Endothelial cell (in vitro differentiated cells): ENCODE measurements at places on chromosomes 2 and 18.

GRCh38 chr18:24601585-24601984, 141.1 kb downstream of the HRH4 start:
- DNase-seq: no peak

- no peak for DNase-seq
Observed at GRCh38 chr2:10241641-10242430, 60.9 kb upstream of the HPCAL1 start.

GRCh38 chr2:18721038-18721922, 131.9 kb upstream of the NT5C1B start:
- no peak for DNase-seq

DNA sequence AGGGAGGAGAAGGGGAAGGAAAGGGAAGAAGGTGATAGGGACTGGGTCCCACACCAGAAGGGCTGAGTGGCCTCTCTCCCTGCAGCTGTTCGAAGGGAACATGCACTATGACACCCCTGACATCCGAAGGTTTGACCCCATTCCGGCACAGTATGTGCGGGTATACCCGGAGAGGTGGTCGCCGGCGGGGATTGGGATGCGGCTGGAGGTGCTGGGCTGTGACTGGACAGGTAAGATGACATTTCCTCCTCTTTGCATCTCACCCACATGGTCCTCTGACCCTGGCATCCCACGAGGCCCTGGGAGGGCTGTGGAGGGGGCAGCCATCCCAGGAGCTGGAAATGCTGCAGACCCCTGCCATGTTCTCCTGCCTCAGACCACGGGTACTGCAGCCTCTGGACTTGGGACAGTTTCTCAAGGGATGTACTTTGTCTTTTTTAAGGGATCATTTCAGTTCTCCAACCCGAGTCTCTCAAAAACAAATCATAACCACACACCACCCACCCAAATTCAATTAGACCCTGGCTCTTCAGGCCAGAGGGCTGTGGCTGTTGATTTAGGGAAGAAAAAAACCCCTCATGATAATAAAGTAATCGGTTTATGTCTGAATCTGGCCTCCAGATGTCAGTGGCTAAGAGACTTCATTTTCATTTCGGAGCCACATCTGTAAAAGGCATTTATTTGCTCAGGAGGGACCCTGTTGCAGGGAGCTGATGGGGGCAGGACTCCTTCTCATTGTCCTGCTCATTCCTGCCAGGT, 63.5 kb downstream of the NRP2 start:
- DNase-seq: no peak

- DNase-seq: no peak
Observed at GRCh38 chr2:213451542-213452239, 167.4 kb downstream of the SPAG16 start.

- DNase-seq: no peak
Observed at GRCh38 chr2:159069229-159069628, 100.8 kb downstream of the TANC1 start.

- DNase-seq: no peak
Observed at GRCh38 chr2:201218780-201219179, 35.8 kb downstream of the CASP10 start.

GRCh38 chr2:234457421-234457820, 39.5 kb downstream of the ARL4C start:
- no peak for DNase-seq

GRCh38 chr2:88600038-88600465, 27.2 kb downstream of the EIF2AK3 start:
- peak; percentile 15 for DNase-seq

DNA sequence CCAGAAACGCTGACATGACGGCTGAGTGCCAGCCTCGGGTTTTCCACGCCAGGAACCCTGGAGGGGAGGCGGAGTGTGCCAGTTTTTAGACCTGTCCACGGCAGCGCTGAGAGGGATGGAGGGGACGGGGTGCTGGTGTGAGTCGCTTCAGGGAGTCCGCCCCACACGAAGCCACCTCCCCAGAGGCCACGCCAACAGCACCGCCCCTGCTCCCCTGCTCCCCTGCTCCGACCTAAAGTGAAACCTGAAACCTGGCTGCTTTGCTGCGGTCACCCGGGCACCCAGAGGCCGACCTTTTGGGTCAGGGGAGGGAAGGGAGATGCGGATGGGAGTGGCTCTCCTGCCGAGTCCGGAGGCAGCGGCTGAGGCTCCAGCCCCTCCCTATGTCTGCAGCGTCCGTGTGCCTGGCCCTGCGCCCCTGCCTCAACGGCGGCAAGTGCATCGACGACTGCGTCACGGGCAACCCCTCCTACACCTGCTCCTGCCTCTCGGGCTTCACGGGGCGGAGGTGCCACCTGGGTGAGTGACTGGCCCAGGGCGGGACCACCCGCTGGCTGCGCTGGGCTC, 38.1 kb downstream of the SNED1 start:
- DNase-seq: no peak

GRCh38 chr2:16240402-16240801, 300.1 kb downstream of the MYCN start:
- DNase-seq: no peak

- DNase-seq: no peak
Observed at GRCh38 chr2:181578829-181579228, 78.1 kb downstream of the CERKL start.
